ENCODE measurements at places on chromosomes 1 and 21. TPM values are rescaled to one million over a fixed set of nuclear protein-coding genes. Genes with fewer than 3 reads are reported as not detected.

The SIM2 gene
- total RNA-seq: not detected

The TRPM2 gene
- total RNA-seq: 1.8 TPM

The RIMS3 gene
- 0.74 TPM for total RNA-seq

The C1QC gene
- total RNA-seq: 76.6 TPM

The GJA5 gene
- 69.8 TPM for total RNA-seq

DNA sequence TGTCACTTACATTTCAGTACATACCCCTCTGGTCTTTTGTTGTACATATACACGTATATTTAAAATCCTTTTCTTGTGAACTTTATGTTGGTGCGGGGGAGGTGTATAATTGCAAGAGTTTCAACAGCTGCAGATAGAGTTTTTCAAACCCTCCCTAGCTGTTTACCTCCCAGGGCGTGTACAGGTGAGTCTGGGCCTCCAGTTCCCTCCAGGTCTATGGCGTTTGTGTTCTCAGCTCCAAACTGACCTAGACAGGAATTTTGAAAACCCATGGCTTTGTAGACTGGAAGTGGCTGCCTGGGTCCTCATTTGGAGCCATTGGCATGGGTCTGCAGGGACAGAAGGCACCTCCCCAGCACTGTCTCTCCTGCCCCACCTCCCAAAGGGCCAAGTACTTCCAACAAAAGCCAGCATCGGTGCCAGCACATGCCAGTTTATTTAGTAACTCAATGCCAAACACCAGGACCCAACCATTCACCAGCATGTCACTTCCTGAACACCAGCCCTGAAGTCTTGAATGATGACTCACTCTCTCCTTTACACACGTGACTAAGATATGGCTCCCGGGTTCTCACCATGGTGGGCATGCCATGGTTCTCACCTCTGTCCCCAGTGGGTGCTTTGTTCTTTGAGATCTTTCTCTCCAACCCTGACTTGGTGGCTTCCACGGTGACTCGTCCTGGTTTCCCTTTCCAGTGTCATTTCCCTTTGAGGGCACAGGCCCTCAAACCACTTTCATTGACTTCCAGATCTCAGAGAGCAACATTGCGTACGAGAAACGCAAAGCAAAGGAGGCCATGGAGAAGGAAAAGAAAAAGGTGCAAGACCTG, 57.3 kb upstream of the EFHD2 start:
- no peak overlapping the region for H3K4me3 ChIP-seq
- no peaks in the 10 kb centered on the region for H3K27me3 ChIP-seq
- no peaks in the 10 kb centered on the region for H3K36me3 ChIP-seq
- H3K4me1 ChIP-seq: no peaks in the 10 kb centered on the region
- no peak for DNase-seq

DNA sequence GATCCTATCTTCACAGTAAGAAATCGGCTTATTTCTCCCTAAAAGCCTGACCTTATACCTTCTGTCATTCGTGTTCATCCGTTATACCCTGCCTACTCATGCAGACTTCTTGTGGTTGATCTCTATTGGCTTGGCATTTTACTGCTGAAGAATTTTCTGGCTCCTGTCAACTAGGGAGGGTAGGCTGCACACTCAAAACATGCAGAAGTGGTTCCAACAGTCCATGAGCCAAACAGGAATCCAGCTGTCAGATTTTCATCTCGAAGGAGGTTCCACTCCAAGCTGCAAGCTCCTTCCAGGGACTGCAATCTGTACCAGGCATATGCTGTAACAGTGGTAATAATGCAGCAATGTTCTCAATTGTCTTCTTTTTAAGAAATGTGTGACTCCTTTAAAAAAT, 10.1 kb downstream of the DNAJC11 start:
- peaks cover 37% of the 10 kb centered on the region for H3K4me1 ChIP-seq
- no peak overlapping the region for H3K4me3 ChIP-seq
- DNase-seq: no peak
- no peaks in the 10 kb centered on the region for H3K27me3 ChIP-seq

DNA sequence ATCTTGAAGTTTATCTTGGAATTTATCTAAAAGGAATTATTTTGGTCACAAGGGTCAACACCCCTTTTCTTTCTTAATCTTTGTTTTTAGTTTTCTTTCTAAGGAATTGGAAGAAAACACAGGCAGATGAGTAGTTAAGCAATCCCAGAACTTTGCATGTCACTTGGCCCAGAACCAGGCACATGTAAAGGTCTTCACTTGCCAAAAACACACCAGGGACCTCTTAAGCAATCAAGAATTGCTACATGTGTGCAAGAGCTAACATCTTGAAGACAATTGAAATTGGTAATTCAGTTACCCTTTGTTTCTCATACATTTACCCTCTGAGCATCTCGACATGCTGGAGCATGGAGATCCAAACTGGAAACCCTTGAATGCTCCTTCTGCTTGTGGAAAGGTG, 114.2 kb downstream of the ZC3H11B start:
- H3K27me3 ChIP-seq: no peaks in the 10 kb centered on the region
- no peaks in the 10 kb centered on the region for H3K36me3 ChIP-seq
- H3K27ac ChIP-seq: peak overlapping the region; percentile 4
- H3K4me3 ChIP-seq: no peak overlapping the region

- peaks cover 91% of the 10 kb centered on the region for H3K36me3 ChIP-seq
- no peaks in the 10 kb centered on the region for H3K27me3 ChIP-seq
- H3K4me3 ChIP-seq: no peak overlapping the region
- H3K4me1 ChIP-seq: no peaks in the 10 kb centered on the region
- no peak for DNase-seq
Observed at GRCh38 chr1:207334337-207334736, 12.9 kb downstream of the CD55 start.

- H3K4me1 ChIP-seq: peaks cover 47% of the 10 kb centered on the region
- no peaks in the 10 kb centered on the region for H3K36me3 ChIP-seq
- H3K4me3 ChIP-seq: no peak overlapping the region
Observed at GRCh38 chr1:31765041-31765467, 914 bp upstream of the ADGRB2 start.

DNA sequence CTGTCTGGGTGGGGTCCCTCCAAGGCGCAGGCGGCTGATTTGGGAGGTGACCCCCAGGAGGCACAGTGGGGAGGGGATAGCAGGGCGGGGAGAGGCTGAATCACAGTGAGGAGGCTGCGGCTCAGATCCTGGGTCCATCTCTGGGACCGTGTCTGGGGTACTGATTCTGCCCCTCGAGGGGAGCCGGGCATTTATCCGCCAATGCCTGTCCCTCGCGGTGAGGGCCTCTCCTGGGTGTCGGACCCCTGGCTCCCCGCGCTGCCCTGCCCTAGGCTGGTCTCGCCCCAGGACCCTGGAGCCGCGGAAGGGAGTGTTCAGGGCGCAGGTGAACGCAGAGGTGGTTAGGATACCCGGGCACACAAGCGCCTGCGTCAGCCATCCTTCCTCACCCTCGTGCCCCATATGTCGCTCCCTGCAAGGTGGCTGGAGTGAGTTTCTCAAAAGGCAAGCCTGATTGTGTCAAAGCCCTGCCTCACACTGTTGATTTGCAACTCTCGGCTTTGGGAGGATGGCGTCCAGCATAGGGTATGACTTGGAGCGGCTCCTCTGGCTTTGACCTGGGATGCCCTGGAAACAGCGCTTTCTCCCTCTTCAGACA, 530.9 kb downstream of the PTPRU start:
- H3K36me3 ChIP-seq: no peaks in the 10 kb centered on the region
- no peaks in the 10 kb centered on the region for H3K4me1 ChIP-seq
- H3K27ac ChIP-seq: no peak overlapping the region
- H3K27me3 ChIP-seq: peaks cover 68% of the 10 kb centered on the region
- no peak for DNase-seq

- no peaks in the 10 kb centered on the region for H3K27me3 ChIP-seq
- H3K27ac ChIP-seq: no peak overlapping the region
- H3K36me3 ChIP-seq: no peaks in the 10 kb centered on the region
- no peak overlapping the region for H3K4me3 ChIP-seq
- H3K4me1 ChIP-seq: no peaks in the 10 kb centered on the region
- DNase-seq: no peak
Observed at GRCh38 chr1:59617434-59617833, 197.3 kb upstream of the HOOK1 start.

DNA sequence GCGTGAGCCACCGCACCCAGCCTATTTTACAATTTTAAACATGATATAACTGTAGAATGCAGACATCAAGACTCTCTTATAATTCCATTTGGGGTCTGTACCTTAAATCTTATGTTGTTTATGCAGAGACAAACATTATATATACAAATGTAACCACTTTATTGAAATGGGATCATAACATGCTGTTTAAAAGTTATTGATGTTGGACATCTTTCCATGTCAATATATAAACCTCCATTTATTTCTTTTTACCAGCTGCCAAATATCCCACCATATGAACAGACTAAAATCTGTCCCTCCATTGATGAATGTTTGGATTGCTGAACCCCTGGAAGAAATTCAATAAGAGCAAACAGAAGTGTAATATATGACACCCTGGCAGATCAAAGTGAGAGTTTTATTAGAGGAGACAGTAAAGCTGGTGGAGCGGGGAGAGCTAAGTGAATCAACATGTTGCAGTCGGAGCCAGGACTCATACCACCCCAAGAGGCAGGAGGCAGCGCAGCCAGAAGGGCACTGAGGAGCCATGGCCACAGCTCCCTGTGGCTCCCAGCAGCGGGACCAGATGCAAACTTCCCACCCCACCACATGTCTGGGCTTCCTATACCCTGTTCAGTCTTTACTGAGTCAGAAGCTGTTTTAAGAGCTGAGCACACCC, 4.7 kb upstream of the PCSK9 start:
- H3K27ac ChIP-seq: no peak overlapping the region
- no peak for DNase-seq
- no peaks in the 10 kb centered on the region for H3K36me3 ChIP-seq
- no peak overlapping the region for H3K4me3 ChIP-seq
- H3K4me1 ChIP-seq: peaks cover 10% of the 10 kb centered on the region
- peaks cover 69% of the 10 kb centered on the region for H3K27me3 ChIP-seq

GRCh38 chr1:96096613-96097321, 624.8 kb upstream of the PTBP2 start:
- no peaks in the 10 kb centered on the region for H3K4me1 ChIP-seq
- H3K27me3 ChIP-seq: no peaks in the 10 kb centered on the region
- H3K27ac ChIP-seq: no peak overlapping the region
- no peak overlapping the region for H3K4me3 ChIP-seq
- no peaks in the 10 kb centered on the region for H3K36me3 ChIP-seq

- H3K36me3 ChIP-seq: no peaks in the 10 kb centered on the region
- no peak for DNase-seq
- no peaks in the 10 kb centered on the region for H3K27me3 ChIP-seq
- no peak overlapping the region for H3K27ac ChIP-seq
- no peaks in the 10 kb centered on the region for H3K4me1 ChIP-seq
- H3K4me3 ChIP-seq: no peak overlapping the region
Observed at GRCh38 chr1:49626472-49626871, 397.3 kb downstream of the AGBL4 start.

DNA sequence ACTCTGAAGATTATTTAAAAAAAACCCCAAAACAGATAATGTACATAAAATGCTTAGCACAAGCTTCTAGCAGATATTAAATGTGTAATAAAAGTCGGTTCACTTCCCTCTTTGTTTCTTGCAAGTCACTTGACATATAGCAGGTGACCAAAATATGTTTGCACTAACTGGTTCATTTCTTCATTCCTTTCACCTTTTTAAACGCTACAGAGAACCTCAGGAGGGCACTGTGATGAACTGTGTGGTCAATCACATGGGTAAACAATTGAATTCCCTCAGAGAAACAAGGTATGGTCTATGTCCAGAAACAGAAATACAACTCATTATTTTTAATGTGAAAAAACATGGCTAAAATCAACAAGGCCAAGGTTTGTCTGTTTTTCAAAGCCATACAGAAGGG, 51.3 kb upstream of the BCL10 start:
- H3K36me3 ChIP-seq: no peaks in the 10 kb centered on the region
- H3K27me3 ChIP-seq: no peaks in the 10 kb centered on the region
- no peak overlapping the region for H3K27ac ChIP-seq

- H3K4me1 ChIP-seq: no peaks in the 10 kb centered on the region
- peaks cover 84% of the 10 kb centered on the region for H3K27me3 ChIP-seq
- no peak overlapping the region for H3K27ac ChIP-seq
- DNase-seq: peak; percentile 45
- no peaks in the 10 kb centered on the region for H3K36me3 ChIP-seq
- no peak overlapping the region for H3K4me3 ChIP-seq
Observed at GRCh38 chr1:2786329-2787162, 14.9 kb downstream of the TTC34 start.

DNA sequence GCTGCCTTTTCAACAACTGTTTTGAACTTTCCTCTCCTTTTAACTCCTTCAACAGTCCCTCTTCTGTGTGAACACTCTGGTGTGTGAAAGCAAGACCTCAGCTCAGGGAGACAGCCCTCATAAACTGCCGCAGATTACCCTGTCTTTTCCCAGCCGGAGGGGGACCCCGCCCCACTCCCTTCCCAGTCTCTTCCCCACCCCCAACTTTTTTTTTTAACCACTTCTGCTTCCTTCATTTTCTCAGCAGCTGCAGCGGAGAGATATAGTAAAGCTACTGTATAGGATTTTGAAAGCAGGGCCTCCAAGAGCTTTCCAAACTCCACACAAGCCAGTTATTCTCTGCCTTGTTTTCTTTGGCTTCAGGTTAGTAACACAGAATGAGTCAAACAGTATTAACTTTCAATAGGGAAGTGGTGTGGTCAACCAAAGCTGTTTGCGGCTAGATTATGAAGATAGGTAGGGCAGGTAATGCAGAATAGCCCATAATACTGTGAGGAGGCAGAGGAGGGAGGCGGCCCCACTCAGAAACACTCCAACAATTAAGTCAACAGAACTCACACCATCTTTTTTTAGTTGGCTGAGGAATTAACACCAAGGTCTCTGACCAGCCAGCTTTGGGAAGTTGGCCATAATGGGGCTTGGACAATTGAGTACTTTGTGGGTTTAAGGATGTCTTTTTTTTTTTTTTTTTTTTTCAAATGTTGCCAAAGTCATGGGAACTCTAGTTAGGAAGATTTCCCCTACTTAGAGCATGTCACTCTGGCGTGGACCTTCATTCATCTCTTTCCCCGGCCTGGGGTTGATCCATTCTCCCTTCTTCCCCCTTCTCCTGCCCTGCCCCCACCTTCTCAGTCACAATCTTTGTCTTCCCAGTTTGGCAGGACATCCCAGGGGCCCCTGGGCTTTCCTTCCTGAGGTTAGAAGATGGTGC, 177.0 kb downstream of the CLIC6 start:
- no peak overlapping the region for H3K4me3 ChIP-seq
- H3K27ac ChIP-seq: peak overlapping the region; percentile 42
- no peaks in the 10 kb centered on the region for H3K36me3 ChIP-seq
- H3K27me3 ChIP-seq: peaks cover 42% of the 10 kb centered on the region
- no peak for DNase-seq

DNA sequence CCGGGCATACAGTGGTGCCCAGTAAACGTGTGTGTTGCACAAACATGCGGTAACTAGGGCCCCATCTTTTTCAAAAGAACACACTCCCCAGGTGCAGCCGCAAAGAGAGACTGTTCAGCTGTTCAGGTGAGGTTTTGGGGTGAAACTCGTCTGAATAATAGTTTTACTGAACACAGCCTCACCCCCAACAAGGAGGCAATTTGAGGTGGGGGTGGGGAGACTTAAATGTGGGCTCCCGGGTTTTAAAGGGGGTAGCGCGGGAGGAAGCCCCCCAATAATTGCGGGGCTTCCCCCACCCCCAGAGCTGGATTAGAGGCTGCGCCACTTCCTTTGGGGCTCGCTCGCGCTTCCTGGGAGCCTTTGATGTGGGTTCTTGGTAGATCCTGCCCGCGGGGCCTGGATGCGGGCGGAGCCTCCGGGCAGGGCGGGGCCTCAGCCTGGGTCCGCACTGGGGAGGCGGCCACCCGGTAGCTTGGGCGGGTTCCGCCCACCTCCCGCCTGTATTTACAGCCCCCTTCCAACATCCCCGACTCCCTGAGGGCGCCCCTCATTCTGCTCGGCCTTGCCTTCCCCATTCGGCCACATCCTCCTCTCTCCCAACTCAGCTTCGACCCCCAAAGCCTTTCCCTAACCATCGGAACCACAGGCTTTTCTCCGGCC, 6.4 kb upstream of the EPHA2 start:
- H3K27me3 ChIP-seq: no peaks in the 10 kb centered on the region
- peaks cover 21% of the 10 kb centered on the region for H3K4me1 ChIP-seq
- DNase-seq: no peak
- no peaks in the 10 kb centered on the region for H3K36me3 ChIP-seq
- no peak overlapping the region for H3K27ac ChIP-seq
- H3K4me3 ChIP-seq: no peak overlapping the region

Data from left ventricle myocardium inferior (tissue), 1 donor.